ENCODE measurements at places on chromosomes 2 and 18.

DNA sequence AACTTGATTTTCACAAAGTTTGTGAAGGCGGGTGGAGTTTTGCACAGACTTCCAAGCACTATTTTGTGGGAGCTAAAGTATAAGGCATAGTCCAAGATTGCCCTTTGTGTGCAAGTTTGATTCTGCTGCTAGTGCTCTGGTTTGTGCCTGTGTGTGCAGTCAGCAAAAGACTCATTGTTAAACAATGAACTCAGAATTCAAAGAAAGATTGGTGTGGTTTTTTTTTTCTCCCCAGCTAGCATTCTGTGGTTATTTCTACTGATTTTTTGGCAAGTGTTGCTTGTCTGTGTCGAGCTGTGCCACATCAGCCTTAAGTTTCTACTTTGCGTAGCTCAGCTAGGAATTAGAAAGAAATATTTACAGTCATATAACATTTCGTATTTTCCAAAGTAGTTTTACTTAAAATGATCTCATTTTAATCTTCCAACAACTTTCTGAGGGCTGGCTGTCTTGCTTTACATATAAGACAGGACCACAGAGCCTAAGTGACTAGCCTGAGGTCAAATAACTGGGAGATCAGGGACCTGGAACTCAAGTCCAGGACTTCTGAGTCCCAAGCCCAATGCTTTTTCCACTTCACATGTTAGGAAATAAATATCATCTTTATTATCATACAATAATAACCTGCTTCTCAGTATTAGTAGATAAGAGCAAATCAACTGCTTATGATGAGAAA lies 69.8 kb downstream of the BABAM2 start:
- DNase-seq: peak; percentile 40

DNA sequence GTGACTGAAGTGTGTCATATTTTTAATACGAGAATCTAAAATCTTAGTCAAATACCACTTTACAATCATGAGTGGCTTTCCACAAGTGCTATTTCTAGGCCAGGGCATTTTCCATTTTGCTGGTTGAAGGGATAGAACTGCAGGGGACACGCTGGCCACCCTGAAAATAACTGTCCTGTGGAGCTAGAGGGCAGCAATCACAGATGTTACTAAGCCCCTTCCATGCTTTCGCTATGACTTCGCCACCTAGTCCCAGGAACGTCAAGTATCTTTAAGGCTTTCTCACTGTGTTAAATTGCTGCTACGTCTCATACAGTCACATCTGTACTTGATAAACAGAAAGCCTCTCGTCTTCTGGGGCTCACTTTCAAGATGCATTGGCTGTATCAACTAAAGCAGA lies 171.8 kb downstream of the CDH2 start:
- DNase-seq: no peak

DNA sequence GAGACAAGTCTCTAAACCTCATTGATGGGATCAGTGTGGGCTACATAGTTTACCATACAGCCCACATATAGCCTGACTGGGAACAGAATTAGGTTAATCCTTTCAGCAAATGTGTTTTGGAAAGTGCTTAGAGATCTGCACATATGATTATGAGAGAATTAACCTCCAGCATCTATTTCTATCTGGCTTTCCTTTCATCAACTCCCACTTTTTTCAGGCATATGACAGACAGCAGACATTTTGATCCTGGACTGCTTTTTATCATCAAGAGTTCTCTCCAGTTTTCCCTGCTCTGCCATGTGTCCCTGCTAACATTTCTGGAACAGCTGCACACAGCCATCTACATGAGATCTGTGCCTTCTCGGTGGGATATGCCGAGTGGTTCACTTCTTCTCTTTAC lies 139.5 kb upstream of the LRP1B start:
- no peak for DNase-seq

GRCh38 chr2:49598231-49598630 lies 443.9 kb upstream of the FSHR start:
- DNase-seq: no peak

- no peak for DNase-seq
Measured at GRCh38 chr2:182550234-182550633, 123.4 kb upstream of the PDE1A start.

GRCh38 chr2:21288739-21289520 lies 165.2 kb downstream of the TDRD15 start:
- DNase-seq: no peak

DNA sequence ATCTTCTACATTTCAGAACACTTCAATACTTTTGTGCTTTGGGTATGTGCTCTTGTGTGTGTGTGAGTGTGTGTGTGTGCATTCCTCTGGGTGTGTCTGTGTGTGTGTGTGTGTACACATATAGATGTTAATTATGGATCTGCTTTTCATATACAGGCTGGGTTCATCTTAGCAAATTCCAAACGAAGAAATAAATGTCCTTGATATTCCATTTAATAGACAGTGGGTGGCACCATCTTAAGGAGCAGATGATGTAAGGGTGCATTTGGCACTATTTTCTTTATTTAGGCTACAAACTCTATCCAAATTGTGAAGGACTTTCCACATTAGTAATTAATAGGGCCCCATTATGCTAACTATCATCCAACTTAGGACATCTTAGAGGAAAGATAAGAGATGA lies 425.8 kb upstream of the POU3F3 start:
- DNase-seq: no peak

DNA sequence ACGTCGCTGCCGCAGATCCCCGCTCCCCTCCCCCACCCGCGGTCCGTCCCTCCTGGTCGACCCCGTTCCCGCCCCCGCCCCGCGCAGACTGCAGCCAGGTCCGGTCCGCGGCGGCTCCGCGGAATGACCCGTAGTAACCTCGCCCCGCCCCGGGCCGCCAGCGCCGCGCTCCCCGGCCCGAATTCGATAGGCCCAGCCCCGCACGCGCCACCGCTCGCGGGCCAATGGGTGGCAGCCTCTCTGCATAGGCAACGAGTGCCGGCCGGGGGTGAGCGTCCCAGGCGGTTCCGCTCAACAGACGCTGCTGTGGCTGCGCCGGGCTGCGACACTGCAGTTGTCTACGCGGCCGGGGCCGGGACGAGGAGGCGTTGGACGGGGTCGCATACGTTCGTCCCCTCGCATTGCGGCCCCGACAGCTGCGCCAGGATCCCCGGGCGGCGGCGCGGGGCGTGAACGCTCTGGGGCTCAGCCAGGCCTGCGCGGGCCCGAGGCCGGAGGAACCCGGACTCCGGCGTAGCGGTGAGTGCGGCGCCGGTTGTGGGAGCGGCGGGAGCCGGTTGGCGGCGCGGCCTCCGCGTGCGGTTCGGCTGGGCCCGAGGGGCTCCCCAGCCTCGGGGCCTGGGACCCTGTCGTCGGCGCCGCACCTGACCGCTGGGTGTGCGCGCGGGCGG lies at the start of gene ACSL3:
Gene ACSL3 (plus strand): TSS at position 297 of the 671 bp plus-strand sequence. CDS start 47,737 bp downstream, outside the sequence.
- peak; percentile 68 for DNase-seq

GRCh38 chr2:84443477-84443876 lies 15.6 kb downstream of the SUCLG1 start:
- DNase-seq: no peak

DNA sequence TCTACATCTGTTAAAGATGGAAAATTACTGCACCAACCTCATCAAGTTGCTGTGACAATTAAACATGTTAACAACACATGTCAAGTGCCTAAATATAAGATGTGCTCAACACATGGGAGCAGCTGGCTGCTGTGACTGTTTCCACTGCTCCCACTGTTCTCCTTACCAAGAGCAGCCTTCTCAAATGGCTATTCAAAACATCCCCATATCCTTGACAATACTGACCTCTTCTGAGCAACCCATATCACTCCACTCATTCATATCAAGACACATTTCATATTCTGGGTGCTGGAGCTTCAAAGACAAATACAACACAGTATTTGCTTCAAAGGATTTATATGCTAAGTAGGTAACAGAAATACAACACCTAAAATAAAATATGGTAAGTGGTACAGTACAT lies 60.3 kb downstream of the PIAS2 start:
- peak; percentile 2 for DNase-seq

DNA sequence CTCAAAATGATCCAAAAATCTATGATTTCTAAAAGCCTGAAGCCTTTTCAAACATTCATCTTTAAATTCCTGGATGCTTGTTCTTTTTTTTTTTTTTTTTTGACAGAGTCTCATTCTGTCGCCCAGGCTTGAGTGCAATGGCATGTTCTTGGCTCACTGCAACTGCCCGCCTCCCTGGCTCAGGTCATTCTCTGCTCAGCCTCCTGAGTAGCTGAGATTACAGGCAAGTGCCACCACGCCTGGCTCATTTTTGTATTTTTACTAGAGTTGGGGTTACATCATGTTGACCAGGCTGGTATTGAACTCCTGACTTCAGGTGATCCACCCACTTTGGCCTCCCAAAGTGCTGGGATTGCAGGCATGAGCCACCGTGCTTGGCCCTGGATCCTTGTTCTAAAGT lies 649.5 kb downstream of the XIRP2 start:
- DNase-seq: no peak

DNA sequence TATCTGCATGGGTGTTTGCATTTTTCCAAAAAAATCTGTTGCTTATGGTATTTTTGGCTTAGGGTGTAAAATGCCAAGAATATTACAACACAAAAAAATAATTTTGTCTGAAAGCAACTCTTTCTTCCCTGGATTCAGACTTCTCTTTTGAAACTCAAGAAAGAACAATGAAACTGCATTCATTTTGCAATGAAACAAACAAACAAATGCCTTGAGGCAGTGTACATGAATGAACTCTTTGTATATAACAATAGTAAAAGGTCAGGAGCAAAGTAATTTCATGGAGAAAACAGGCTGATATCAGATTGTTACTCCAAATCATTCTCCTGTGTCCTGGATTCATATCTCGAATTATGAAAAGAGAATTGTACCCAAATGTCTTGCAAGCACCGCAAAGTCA lies 301.6 kb upstream of the CDH20 start:
- DNase-seq: no peak

GRCh38 chr18:27789406-27789805 lies 387.5 kb downstream of the CDH2 start:
- DNase-seq: no peak

DNA sequence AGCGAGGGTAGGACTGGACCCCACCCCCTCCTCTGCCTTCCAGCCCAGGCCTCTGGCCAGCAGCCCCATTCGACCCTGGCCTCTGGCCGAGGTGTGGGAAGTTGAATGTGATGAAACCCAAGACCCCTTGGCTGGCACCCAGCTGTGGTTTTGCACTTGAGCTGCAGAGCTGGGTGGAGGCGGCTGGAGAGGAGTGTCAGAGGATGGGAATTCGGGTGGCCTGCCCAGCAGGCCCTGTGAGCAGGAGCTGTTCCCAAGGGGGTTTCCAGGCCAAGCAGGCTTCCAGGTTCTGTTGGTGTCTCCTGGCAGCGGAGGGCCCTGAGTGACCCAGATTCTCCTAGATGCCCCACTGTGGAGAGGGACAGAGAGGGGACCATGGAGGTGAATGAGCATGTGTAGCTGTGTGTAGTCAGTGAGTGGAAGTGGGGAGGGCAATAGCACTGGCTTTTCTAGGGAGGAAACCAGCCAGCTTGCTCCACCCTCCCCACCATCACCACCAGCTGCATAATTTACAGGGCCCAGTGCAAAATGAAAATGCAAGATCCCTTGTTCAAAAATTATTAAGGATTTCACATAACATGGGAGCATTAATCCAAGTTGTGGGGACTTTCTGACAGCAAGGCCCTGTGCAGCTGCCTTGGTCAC lies 172.2 kb upstream of the HAAO start:
- DNase-seq: no peak

DNA sequence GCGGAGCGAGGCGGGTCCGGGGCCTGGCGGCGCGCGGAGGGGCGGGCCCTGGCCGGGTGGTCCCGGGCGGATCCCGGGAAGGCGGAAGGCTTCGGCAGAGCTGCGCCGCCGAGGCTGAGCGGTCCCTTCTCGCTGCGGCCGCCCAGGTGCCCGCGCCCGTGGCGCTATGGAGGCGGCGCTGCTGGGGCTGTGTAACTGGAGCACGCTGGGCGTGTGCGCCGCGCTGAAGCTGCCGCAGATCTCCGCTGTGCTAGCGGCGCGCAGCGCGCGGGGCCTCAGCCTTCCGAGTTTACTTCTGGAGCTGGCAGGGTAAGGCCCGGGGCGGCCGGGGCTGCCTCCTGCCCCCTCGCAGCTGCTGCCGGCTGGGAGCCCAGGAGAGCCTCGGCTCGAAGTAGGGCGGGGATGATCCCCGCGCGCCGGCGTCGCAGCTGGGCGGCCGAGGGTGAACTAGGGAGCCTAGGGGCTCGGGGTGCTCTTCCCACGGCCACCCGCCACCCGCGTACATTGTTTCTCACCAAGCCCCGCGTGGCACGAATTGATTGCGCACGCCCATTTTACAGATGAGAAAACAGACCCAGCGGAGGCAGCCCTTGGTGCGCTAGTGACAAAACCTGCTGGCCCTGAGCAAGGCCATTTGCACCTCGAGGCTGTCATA lies at the start of gene SLC66A3:
Gene SLC66A3 (plus strand): TSS at position 87 of the 655 bp plus-strand sequence. CDS start 80 bp downstream, at position 167.
- peak; percentile 65 for DNase-seq

DNA sequence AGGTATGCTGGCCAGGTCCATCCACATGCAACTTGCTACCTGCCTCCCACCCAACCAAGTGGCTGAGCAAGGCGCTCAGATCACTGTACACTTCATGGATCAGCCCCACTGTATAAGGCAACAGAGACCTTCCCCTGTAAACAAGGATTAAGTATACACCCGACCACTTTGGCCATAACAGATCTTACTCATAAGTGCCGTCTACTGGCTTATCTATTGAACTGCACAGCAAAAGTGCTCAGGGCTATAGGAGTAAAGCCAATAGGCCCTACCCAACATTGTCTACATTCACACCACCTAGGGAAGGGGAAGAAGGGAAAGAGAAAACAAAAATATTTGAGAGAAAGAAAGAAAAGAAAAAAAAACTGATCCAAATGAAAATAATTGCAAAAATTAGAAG lies 663.9 kb upstream of the LRRTM1 start:
- no peak for DNase-seq

- no peak for DNase-seq
Measured at GRCh38 chr2:127674241-127675209, 805 bp downstream of the LIMS2 start.

- DNase-seq: no peak
Measured at GRCh38 chr2:160474891-160475787, 18.5 kb downstream of the RBMS1 start.

- DNase-seq: no peak
Measured at GRCh38 chr2:171592036-171592555, 69.8 kb downstream of the CYBRD1 start.

DNA sequence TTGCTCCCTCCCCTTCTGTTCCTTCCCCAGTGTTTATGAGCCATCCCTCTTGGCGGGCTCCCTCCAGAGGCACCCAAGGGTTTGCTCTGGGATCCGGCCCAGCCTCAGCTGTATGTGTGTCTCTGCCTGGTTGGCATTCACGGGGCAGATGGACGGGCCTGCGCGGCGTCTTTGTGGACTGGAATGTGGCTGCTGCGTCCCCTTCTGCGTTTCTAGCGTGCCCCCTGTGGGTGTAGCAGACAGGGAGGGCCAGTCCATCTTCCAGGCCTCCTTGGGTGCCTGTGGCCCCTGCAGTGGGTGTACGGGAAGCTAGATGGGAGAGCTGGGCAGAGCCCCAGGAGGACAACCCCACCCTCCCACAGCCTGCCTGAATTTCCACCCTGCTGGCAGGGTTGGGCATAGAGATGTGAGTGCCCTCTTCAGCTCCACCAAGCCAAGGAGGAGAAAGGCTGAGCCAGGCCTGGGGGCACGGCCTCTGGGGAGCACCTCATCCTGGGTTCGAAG lies 15.7 kb downstream of the GPC1 start:
- DNase-seq: no peak
